ENCODE measurements at places on chromosomes 5 and 9. TPM values are rescaled to one million over a fixed set of nuclear protein-coding genes. Genes with fewer than 3 reads are reported as not detected.

SLC22A4 gene
- 13.5 TPM for total RNA-seq

PPP2R2B gene
- total RNA-seq: not detected

DOK3 gene
- 1.9 TPM for total RNA-seq

GFI1B gene
- total RNA-seq: not detected

NKD2 gene
- total RNA-seq: not detected

SH2D3C gene
- total RNA-seq: 0.36 TPM

SYNPO gene
- 2.7 TPM for total RNA-seq

SHROOM1 gene
- total RNA-seq: 14.7 TPM

C5orf52 gene
- total RNA-seq: not detected

Data from hair follicle dermal papilla cell (primary cell).